ENCODE measurements at places on chromosomes 4 and X.

DNA sequence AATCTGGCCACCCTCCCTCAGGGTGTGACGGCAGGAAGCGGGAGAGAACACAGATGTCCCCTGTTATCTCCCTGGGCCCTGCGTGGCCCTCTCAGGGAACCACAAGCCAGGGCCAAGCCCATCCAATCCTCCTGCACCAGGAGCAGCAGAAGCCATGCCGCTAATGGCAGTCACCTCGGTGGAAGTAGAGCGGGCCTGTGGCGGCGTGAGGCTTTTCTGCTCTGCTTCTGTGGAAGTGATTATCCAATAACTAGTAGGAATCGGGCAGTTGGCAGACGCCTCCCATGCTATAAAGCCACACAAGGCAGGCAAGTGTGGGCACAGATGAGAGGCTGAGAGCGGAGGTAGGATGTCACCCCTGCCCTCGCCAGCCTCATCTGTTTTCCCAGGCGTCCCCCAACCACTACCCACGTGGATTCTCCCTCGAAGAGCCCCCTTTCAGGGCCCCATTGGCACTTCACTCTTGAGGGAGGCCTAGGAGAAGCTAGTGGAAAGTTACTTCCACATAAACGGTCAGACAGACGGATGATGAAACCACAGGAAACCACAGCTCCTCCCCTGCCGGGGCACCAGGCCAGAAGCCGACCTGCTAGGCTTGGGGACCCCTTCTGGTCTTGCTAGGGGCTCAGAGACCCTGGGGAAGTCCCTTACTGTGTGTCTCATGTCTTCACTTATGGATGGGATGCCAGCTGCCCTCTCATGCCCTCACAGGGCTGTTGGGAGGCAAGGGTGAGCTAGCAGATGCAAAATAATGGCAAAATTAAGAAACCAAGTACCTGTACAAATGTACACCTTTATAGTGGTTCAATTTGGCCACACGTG lies 18.8 kb upstream of the TMSB4X start:
- DNase-seq: no peak

DNA sequence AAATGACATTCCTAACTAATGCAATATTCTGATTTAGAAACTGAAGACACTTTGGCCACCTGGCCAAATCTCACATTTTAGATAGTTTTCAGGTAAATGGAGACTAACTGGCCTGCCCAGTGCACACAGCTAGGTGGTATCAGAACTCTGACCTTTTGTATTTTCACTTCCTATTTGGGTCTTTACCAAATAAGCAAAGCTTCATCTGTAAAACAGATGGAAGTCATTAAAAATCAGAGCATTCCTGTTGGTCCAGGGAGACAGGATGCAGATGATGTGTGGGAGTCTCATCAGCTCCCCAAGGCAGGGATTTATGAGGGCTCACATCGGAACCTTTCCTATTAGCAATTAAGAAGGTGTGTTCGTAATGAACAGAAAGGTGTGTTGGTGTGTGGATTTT lies 57.7 kb downstream of the ARHGAP10 start:
- DNase-seq: no peak

DNA sequence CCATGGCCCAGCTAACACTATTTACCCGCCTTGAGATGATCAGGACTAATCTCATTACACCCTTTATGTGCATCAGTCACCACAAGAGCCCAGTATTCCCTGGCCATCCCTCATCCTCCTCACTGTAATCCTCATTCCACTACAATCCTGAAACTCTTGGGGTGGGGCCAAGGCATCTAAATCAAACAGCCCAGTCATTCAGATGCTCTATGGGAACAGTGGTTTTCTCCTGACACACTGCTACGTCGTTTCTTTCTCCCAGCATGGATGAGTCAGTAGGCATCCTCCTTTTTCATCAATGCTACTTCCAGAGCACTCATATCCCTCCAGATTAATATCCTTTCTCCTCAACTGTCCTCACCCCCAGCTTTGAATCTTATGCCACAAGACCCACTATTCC lies 5.6 kb downstream of the SDAD1 start:
- no peak for DNase-seq

DNA sequence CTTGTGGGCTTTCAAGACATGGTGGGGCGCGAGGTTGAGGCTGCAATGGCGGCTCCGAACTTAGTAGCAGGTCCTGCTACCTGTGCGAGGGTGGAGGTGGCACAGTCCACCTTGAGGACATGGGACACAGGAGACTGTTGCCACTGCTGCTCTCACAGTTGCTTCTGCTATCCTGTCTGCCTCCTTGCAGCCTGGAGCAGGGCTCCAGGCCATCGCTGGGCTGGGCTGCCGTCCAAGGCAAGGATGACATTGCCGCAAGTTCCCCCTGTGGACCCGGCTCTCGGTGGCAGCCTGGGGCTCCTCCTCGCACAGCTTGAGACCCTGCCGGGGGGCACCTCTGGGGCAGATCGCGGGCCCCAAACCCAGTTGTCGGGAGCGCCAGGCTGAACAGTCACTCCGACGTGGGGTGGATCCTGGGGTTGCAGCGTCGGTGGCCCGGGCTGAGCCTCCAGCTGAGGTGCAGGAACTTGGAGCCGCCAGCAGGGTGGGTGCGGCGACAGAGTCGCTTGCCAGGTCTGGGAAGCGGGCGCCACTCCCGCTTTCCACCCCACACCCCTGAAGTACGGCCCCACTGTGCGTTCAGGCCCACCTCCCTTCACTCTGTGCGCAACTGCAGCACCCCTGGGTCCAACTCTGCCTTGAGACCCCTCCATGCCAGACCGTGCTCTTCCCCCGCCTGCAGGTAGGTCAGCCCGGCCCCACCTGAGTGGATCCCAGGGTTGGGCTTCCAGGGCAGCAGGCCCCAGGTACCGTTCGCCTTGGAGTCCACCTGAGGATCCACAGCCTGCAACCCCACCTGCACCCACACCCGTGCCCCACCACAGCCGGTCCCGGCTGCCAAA lies 192.7 kb upstream of the NUDT6 start:
- DNase-seq: no peak

DNA sequence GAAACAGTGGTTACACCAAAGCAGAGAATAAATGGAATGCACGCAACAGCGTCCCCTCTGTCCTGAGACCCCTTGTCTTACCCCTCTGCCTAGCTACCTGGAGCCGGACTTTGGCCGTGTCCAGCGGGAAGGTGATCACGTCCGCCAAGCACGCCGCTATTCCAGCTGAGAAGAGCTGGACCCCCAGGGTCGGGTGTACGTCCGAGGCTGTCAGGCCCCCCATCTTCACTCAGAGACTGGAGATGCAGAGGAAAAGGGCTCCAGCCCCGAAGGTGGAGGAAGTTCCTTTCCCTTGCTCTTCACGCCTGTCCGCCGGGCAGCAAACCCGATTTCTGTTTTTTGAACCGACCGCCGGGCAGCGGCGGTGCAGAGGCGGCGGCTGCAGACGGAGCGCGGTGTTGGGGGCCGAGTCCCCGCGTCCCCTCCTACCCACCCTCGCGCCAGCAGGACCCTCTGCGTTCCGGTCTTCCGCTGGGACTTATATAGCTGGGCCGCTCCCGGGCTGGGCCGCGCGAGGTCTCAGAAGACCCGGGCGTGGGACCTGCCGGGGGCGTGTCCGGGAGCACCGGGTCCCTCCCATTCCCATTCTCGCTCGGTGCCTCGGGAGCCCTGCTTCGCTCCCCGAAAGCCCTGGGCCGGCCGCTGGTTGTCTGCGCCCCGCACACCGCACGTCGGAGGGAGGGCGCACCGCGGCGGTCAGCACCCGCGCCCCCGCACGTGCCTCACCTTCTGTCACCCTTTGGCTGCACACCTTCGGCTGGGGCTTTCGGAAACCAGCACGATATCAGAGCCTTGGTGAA lies at the start of gene UCP1:
TSS of gene UCP1 (minus strand) at position 455 of the 800 bp plus-strand sequence. CDS start at position 223, 232 bp downstream.
- DNase-seq: no peak

- peak; percentile 8 for DNase-seq
Observed at GRCh38 chr4:44629280-44629866, 22.1 kb downstream of the YIPF7 start.

DNA sequence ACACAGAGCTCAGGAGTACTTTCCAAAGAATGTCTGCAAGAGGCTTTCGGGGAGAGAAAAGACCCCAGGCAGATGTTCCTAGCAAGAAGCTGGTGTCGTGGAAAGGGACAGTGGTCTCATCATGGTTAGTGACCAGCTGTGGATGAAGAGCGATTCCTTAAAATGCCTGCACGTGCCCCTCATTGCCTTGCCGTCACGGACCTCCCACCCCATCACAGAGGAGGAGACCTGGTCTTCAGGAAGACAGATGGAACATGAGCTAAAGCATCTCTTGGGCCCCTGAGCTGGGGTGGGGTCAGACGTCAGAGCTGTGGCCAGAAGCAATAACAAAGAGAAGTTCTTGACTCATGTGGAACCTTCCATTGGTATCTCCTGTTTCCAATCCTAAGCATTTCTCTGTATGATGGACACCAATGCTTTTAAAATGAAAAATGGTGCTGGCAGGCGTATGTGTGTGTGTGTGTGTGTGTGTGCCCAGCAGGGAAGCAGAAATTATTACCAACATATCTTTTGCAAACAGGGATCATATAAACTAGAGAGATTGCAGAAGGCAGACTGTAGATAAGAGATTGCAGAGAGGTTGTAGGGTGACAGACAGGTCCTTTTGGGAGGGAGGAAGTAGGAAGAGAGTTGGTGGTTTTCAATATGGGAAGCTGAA lies 25.2 kb upstream of the ASMTL start:
- DNase-seq: no peak

GRCh38 chr4:38113132-38113531 lies 152.9 kb downstream of the PTTG2 start:
- DNase-seq: no peak
